ENCODE measurements at places on chromosomes 7 and 10.

- DNase-seq: no peak
Observed at GRCh38 chr7:1137517-1138167, 22.4 kb downstream of the ZFAND2A start.

GRCh38 chr10:130191380-130191779 is 55.2 kb downstream of the GLRX3 start:
- no peak for DNase-seq

DNA sequence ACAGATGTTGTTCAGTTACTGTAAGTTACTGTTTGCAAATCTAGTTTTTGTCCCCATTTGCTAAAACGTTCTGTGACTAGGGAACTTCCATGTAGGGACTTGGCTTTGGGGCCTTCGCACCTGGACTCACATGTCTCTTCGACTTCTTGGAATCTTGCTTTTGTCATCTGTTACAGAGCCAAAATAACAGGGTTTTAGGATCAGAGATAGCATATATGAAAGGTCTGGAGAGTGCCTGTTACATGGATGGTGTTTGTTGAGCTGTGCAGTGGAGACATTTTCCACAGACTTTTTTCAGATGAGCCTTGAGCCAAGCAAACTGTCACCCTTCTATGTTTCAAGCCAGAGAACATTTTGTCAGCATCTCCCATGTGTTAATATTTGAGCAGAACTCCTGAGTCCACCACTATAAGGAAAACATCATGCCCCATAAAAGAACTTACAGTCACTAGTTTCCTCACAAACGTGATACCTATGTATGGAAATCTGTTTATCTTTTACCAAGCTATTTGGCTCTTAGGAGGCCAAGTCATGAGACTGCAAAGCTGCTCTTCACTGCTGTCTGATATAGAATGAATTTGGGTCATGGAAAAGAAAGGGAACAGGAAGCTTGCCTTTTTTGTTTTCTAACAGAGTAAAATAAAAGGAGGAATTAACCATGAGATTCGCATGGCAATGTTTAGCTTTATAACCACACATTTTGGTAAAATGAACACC is 818.6 kb upstream of the IGFBP3 start:
- DNase-seq: no peak

DNA sequence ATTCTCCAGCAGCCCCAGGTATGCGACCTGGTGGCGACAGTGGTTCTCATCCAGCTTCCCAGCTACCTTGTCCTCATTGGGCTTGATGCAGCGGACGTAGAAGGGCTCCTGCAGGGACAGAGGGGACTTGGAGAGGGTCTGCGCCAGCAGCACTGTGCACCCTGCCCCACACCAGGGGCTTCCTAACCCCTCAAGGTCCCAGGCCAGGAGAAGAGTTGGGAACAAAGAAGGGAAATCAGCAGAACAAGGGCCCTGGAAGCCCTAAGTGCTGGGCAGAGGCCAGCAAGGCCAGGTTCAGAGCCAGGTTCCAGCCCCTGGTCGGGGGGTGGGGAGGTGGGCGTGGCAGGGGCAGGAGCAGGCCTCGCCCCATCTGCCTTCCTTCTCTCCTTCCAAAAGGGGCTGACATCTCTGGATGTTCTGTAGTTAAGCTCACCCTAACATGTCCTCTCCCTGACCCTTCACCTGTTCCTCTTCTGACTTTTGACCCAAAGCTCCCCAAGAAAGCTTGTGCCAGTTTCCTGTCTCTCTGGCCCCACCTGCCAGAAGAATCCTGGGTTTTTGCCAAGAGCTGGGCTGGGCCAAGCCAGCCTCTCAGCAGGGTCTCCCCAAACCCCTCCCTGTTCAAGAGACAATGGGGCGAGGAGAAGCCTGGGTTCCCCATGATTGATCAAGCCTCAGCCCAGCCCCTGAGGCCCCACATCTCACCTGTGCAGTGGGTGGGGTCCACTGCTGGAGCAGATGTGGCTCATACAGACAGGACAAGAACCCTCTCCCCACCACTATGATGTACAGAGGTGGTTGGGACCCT is 11.9 kb downstream of the MYO1G start:
- DNase-seq: no peak

DNA sequence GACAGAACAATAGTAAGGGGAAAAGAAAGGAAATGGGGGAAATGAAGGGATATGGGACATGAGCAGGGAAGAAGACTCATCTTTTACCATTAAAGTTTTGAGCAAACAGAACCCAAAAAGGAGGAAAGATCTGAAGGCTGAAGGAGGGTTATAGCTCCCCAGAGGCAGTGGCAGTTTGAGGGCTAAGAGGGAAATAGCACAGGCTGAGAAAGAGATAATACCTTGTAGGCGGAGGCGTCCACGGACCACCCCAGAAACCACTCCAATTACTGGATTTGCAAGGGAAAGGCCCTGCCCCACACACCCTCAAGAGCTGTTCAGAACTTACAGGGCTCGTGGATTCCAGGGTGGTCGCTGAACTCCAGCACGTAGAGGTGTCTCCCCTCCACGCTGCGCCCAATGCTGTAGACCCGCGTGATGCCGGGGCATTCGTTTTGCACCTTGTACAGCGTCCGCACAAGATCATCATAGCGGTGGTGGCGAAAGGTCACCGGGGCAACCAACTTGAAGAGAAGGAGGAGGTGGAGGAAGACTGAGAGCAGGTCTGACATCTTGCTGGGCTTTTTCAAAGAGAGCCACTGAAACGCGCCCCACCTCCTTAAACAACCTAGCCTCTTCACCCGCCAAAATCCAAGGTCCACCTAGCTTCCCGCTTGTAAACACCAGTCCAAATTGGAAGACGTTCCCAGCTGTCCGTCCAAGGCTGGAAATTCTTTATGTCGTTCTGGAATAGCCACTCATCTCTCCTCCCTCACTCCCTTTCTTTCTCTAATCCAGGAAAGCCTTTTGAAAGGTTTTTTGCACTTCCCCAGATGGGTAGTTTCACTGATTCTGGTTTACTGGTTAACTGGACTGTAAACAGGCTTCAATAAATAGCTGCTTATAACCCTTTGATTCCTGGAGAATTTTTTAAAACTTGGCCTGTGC is at the start of gene CPN1:
Gene CPN1, minus strand, starts transcription at position 795 of the 927 bp plus-strand sequence. Its CDS starts 244 bp downstream, at position 551.
- DNase-seq: no peak

- no peak for DNase-seq
Observed at GRCh38 chr7:37673523-37673922, 10.0 kb upstream of the GPR141 start.

All from NCI-H2107 (cell line).